ENCODE measurements at places on chromosomes 7 and 10.
A peak's percentile ranks its signal among the peaks of the same experiment; 100 is the strongest.

DNA sequence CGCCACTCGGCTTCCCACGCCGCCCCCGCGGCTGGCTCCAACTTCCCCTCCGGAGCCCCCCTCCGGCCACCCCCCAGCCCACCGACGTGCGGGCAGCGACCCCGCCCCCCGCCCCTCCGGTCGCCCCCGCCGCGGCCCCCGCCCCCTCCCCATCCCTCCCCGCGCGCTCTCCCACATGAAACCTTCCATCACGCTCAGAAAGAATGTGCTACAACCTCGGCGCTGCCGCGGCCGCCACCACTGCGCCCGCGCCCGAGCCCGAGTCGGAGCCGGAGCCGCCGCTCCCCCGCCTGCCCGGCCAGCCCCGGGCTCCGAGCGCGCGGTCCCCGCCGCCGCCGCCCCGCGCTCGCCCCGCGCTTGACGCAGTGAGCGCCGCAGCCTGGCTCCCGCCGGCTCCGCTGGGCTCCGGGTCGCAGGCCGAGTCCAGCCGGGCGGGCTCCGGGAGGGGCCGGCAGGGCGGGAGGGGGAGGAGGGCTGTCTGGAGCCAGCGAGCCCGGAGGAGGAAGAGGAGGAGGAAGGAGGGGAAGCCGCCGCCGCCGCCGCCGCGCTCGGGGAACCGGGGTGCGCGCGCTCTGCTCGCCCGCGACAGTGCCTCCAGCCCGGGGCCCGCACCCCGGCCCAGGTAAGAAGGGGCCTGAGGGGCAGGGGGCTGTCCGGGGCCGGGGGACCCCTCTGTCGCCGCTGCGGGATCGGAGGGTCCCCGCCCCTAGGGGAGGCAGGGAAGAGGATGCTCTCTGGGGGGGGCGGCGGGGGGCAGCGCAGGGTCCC is 4.3 kb upstream of the ELFN1 start:
- no peak for DNase-seq

DNA sequence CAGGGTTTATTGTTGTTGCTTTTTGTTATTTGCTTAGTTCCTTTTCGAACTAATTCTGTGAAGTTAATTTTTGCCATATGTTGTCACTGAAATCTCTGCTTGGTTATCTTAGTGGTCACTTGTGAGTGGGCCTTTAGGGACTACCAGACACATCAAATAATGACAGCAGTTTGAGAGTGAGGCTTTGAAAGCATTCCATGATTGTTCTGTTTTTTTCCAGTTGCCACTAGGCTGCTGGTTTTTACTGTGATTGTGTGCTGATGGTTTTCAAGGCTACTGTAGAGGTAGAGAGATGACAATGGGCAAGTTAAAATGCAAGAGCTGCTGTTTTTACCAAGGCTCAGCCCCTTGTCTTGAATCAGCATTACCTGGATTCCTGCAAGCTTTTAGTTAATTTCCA is 20.0 kb downstream of the SEPTIN7 start:
- DNase-seq: no peak

- no peak for DNase-seq
Observed at GRCh38 chr10:92244796-92245195, 46.1 kb downstream of the CPEB3 start.

DNA sequence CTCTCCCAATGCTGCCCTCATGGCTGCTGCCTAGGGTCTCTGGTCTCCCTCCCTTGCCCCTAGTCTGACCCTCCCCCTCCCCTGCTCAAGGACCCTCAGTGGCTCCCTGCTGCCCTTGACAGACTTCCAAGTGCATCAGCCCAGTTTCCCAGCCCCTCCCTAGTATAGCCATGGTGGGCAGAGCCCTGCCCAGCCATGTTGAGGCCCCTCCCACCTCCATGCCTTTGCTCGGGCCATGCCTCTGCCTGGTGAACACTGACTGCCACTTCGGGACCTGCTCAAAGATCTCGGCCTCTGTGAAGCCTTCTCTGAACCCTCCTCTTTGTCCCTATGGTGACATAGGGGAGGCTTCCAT is 73.2 kb downstream of the MYL10 start:
- no peak for DNase-seq

DNA sequence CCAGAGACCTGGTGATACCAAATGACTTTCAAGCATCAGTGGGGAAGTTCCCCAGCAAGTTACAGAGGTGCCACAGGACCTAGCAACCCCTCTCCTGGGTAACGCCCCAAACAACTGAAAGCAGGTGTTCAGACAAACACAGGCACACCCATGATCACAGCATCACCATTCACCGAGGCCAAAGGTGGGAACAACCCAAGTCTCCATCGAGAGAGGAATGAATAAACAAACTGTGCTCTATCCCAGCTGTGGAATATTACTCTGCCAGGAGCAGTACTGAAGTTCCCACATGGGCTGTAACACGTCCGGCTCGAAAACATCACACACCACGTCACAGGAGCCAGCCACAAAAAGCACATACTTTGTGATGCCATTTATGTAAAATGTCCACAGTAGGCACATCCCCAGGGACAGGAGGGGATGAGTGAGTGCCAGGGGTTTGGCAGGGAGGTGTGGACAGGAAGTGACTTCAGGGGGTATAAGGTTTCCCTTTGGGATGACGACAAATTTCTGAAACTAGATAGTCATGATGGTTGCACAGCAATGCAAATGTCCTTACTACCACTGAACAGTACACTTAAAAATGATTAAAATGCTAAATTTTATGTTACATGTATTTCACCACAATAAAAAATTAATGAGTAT is 222.8 kb downstream of the TNS3 start:
- DNase-seq: no peak

GRCh38 chr10:61758433-61758832 is 95.7 kb downstream of the CABCOCO1 start:
- DNase-seq: no peak

- DNase-seq: no peak
Observed at GRCh38 chr7:2166625-2167280, 66.0 kb downstream of the MAD1L1 start.

DNA sequence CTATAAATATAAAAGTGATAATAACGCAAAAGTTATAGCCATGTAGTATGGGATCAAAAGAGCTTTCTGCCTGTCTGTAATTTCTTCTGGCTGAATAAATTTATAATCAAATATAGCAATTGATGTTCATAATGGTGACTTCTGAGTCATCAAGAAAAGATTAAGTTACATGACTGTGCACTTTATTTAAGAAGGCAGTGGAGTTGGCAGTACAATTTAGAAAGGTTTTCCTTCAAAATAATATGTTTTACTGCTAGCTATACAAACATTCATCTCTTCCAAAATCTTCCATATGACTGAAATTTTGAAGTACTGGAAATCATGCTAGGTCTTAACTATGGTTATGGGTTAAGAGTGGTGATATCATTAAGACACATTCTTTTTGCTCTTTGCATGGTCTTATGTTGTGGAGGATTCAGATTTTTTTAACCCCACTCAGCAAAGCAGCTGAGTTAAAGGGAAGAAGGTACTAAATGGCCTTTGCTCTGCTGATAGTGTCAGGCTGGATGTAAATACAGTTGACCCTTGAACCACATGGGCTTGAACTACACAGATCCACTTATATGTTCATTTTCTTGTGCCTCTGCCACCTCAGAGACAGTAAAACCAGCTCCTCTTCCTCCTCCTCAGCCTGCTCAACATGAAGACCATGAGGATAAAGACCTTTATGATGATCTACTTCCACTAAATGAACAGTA is 323.6 kb downstream of the BBS9 start:
- no peak for DNase-seq

GRCh38 chr7:141166926-141167325 is 93.1 kb downstream of the TMEM178B start:
- no peak for DNase-seq

GRCh38 chr7:47724335-47724982 is 142.5 kb upstream of the TNS3 start:
- DNase-seq: no peak

- no peak for DNase-seq
Observed at GRCh38 chr10:5911670-5912069, 21.6 kb downstream of the FBH1 start.

DNA sequence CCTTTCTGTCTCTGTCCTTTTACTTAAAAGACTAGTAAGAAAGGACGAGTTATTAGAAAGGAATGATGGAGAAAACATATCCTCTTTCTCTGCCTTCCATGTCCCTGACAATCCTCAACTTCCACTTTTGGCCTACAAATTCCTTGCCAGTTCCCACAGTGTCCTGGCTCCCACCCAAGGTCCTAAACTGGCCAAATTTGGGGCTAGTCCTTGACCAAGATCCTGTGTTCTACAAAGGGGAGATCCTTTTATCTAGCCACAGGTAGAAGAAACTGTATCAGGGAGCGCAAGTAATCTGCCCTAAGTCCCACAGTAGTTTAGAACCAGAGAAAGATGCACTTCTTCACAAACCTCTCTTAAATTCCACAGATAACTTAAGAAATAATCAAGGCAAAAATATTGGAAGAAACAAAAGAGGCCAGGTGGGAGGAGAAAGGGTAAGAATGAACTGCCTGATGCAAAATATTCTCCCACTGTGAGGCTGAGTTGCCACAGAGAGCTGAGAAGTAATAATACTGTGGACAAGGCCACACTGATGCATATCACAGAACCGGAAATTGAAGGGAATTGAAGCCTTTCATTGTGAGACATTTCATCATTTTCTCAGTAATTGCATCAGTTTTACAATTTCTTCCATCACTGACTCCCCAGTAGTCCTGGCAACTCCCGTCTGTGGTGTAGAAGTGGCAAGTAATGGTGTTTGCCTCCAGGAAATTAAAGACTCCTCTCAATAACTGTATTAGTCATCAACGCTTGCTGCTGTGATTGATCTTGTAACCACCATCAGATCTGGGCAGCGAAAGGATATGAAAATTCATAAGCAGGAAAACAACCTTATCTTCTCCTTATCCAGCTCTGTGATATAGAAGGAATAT is 47.2 kb downstream of the DNAJC12 start:
- peak; percentile 36 for DNase-seq

- no peak for DNase-seq
Observed at GRCh38 chr7:155973451-155973997, 161.3 kb upstream of the SHH start.

GRCh38 chr10:43391496-43391895 is 17.5 kb downstream of the HNRNPF start:
- DNase-seq: no peak

DNA sequence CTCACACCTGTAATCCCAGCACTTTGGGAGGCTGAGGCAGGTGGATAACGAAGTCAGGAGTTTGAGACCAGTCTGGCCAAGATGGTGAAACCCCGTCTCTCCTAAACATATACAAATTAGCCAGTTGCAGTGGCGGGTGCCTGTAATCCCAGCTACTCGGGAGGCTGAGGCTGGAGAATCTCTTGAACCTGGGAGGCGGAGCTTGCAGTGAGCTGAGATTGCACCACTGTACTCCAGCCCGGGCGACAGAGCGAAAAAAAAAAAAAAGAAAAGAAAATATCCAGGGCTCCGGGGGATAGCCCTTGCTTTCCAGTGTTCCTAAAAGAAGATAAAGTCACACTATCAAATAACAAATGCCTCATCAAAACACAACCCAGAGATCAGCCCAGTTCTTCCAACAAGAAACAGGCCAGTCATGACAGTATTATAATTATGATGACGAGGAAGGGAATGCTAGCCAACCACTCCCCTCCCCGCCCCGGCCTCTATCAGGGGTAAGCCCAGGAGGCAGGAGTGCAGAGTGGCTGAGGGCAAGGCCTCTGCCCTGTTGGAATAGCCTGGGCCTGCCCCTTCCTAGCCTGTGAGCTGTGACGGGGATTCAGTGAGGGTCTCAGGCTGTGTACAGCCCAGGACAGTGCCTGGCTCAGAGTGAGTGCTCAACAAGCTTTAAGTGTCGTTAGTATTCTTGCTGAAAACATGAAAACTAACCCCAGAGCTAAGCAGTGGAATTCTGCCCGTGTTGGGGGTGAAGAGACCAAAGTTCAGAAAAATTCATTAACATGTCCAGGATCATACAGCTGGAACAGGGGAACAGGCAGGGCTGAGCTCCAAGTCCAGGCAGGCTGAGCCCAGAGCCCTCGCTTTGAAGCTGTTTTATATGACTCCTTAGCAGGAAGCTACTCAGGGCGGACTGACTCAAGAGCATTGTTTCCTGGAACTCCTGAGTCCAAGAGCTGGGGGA is 54.3 kb downstream of the FAM241B start:
- DNase-seq: no peak

DNA sequence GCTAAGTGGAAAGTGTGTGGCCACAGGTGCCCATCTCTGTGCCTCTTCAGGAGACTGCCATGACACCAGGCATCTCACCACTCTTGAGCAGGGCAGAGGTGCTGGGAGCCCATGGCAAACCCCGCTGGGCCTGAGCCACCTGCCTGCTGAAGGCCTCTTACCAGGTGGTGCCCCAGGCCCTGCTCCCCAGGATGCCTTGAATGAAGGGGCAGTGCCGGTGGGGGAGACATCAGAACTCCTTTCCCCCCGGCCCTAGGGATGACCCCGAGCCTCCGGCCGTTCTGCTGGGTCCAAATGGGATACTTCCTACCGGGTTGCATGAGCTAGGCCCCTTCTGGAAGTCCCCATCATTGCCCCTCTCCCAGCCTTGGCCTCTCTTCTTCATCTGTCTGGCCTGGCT is 37.6 kb downstream of the UNC5B start:
- DNase-seq: no peak

GRCh38 chr10:13048762-13049161 is 47.2 kb upstream of the CCDC3 start:
- no peak for DNase-seq

DNA sequence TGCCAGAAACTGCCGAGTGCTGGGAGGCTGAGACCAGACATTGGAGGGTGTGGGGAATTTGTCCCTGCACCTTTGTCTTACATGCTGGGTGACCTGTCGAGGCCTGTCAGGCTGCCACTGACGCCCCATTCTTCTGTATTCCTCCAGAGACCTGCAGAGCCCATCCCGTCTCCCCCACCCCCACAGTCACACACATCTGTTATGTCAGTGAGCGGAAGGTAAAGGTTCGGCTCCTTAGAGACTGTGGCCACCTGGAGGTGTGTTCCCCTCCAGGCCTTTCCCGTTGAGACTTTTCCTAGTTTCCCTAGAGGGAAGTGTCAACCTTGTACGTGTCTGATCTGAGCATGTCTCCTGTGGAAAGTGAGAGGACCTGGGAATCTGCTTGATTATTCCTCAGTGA is 84.5 kb downstream of the ATXN7L1 start:
- no peak for DNase-seq

DNA sequence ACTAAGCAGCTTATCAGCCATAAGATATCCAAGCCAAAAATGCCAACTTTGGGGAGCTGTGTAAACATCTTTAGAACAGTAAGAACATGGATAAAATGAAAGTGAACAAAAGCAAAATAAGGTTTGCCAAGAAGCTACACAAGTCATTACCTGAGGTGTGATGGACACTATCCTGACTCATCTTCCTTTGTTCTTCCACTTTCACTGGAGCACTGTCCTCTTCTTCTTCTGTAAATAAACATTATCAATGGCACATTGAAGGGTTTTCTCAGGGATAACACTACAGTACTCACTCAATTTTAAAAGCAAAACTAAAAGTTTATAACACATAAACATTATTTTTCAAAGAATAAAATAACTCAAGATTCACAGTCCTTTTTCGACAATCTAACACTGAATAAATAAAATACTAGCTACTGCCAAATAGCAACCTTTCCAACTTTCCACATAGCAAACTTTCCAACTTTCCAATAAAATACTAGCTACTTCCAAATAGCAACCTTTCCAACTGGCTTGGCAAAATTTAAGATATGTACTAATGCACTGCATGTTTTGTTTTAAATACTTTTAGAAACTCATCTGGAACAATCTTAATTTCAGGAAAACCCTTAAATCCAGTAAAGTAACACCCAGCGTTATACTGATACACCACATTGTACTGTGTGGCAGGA is 174.1 kb downstream of the SKAP2 start:
- DNase-seq: no peak
